ENCODE measurements at places on chromosomes 7 and 10. TPM values are rescaled to one million over a fixed set of nuclear protein-coding genes. Genes with fewer than 3 reads are reported as not detected.

DNA sequence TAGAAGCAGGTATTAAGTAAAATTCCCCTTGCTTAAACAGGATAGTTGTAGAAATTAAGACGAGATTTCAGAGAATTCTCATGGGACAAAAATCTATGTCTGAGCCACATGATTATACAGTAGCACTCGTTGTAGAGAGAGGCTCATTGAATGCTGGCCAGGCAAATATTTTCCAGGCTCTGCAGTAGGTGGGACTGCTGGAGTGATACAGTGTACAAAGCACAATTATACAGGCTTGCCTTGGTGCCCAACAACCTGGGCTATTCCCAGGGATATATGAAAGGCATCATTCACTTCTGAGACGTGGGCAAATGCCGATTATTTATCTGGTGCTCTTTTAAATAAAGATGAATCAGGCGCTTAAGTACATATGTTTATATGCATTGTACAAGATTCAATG is 380.6 kb downstream of the PHTF2 start:
- no peak for DNase-seq

DNA sequence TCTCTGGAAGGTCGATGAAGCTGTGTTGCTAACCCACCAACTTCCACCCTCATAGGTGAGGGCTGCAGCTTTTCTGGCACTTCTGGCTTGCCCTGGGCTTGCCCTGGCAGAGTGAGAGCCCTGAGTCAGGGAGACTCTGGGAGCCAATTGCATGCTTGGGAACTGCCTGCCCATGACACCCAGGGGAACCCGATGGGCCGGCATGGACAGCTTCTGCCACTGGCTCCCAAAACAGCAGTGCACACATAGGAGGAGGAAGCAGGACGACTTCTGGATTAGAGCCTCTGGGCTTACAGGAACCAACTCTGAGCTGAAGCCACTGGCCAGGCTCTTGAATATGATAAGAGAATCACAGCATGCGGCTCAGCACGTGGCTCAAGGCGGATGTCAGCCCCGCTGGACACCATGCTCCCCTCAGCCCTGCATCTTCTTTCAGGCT is 135.2 kb upstream of the UNC5B start:
- DNase-seq = no peak

DNA sequence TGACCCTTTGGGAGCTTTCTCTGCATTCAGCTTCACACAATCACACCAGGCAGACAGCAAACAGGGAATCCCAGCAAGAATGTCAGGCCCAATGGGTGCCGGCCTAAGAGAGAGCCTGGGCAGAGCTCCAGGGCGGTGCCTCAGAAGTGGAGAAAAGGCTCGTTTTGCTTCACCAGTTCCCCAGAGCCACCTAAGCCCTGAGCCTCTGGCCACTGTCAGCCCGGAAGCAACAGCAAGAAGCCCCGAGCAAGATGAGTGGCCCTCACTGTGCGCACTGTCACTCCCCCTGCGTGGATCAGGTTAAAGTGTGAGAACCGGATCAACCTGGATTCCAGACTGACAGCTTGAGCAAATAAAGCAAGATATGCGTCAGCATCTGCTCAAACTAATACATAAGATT is 14.7 kb downstream of the CNPY1 start:
- no peak for DNase-seq

DNA sequence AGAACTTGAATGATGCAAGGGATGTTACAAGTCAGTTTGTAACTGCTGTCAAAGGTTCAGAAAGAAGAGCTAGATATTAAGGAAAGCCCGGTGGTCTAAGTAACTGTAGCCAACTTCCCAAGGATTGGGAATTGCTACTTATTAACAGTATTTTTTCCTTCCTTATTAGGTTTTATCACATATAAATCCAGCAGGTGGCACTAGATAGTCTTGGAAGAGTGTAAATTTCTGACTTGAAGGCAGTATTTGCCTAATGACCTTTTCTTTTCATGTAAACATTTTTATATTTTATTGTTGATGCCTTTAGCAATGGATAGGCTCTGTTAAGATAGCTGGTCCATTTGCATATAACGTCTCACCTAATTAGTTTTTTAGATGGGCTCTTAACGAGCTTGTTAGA is 51.2 kb downstream of the ANLN start:
- peak; percentile 17 for DNase-seq

DNA sequence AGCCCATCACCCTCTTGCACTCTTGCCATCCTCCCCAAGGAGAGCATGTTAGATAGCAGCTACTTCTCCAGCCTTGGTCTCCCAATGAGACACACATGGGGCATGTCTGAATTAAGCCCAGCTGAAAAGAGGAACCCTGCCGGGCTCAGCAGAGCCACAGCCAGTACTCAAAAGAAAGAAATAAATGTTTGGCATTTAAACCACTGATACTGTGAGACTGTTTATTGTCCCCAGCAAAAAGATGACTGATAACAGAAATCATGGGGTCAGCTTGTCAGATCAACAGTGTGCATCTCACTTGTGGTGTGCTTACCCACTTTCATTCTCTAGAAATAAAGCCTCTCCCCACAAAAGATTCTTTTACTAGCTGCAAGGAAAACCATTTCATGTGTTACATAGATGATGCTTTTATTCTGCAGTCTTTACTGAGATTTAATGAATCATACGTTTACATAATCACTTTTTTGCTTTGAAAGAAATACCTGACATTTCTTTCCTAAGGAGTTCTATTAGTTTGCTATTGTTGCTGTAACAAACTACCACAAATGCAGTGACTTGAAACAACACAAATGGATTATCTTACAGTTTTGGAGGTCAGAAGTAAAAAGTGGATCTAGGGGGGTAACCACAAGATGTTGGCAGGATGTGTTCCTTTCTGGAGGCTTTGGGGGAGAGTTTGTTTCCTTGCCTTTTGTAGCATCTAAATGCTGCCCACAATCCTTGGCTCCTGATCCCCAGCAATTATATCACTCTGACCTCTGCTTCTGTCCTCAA is 20.9 kb downstream of the ANKRD7 start:
- DNase-seq = no peak

DNA sequence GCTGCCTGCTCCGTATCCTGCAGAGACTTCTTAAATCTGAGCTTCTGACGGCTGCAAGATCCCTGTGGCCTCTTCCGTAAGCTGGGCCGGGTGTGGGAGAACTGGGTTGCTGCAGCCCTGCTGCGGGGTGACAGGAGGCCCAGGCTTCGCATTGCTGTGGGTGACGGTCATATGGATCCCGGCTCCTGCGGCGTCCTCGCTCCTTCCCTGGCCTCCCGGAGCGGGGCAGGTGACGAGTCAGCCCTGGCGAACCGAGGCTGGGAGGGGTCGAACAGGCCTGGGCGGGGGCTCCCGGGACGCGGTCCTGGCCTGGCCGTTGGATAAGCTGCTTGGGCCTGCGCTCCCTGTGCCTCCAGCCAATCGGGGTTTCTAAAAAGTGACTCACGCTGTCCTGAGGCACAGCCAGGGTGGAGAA is 7.8 kb upstream of the UBE2D1 start:
- peak; percentile 22 for DNase-seq

DNA sequence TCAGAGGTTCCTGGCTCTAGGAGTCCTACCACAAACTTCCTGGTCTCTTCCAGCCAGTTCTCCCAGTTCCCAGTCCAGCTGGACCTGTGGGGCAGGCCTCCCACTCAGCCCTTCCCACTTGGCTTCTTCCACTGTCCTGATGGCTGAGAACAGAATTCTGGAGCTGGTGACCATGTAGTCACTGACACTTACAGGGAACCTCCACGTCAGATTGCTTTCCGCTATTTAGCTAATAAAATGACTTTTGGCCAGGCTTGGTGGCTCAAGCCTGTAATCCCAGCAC is 63.5 kb upstream of the ZRANB1 start:
- no peak for DNase-seq

DNA sequence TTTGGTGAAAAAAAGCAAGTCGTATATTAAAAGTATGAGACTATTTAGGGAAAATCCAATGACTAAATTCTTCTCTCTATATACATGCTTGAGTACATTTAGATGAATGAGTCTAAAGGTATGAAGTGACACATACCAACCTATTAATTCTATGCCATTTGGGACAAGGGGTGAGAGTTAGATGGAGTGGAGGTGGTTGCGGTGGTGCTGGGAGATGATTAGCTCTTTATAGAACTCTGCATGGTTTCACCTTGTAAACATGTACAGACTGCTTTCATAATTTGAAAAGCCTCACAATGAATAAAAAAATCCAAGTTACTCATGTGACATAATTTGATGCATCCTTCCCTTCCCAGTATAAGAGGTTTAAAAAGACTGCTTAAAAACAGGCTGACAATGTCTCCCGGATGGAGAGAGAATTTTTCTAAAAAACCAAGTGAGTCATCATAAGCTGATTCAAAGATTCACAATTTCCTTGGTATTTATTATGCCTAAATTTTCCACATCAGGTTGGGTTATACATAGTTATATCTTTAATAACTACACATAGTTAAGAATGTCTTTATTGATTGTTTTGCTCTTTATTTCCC is 572.8 kb downstream of the REEP3 start:
- no peak for DNase-seq

- no peak for DNase-seq
Measured at GRCh38 chr7:113768387-113768786, 150.4 kb downstream of the PPP1R3A start.

DNA sequence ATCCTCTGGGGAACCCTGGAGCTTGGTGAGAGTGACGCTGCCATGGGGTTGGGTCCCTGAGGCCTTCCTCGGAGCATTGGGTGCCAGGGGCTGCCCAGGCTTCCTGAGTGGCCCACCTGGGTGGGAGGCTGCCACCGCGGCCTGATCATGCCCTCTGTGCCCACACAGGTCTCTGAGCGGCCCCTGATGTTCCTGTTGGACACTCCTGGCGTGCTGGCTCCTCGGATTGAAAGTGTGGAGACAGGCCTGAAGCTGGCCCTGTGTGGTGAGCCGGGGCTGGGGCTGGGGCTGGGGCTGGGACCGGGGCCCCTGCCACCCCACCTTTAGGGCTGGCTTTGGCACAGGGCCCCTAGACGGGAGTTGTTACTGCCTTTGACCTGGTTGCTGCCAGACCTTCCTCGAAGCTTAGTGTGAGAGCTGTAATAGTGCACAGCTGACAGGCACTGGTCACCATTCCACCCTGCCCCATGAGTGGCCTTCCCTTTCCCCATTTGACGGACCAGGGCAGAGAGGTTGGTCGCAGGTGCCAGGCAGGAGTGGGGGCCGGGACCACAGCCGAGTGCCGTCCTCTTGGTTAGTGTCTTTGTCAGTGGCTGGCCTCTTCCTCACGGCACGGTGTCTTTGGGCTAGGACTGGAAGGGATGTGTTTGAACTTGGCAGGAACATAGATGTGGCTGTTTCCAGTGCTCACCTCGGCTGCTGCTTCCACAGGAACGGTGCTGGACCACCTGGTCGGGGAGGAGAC is 8.2 kb downstream of the MTG1 start:
- no peak for DNase-seq

DNA sequence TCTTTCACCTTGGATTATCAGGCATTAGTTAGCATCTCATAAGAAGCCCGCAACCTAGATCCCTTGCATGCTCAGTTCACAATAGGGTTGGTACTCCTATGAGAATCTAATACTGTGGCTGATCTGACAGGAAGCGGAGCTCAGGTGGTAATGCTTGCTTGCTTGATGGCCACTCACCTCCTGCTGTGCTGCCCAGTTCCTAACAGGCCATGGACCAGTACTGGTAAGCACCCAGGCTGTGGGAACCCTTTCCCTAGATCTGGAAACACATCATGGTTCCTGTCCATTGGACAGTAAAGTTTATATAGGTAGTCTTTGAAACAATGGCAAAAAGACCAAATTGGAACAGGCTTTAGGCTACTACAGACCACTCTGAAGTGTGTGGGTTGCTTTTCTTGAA is 9.4 kb upstream of the CTTNBP2 start:
- DNase-seq = no peak

GRCh38 chr7:43533801-43534479 is 49.0 kb upstream of the STK17A start:
- DNase-seq = no peak

DNA sequence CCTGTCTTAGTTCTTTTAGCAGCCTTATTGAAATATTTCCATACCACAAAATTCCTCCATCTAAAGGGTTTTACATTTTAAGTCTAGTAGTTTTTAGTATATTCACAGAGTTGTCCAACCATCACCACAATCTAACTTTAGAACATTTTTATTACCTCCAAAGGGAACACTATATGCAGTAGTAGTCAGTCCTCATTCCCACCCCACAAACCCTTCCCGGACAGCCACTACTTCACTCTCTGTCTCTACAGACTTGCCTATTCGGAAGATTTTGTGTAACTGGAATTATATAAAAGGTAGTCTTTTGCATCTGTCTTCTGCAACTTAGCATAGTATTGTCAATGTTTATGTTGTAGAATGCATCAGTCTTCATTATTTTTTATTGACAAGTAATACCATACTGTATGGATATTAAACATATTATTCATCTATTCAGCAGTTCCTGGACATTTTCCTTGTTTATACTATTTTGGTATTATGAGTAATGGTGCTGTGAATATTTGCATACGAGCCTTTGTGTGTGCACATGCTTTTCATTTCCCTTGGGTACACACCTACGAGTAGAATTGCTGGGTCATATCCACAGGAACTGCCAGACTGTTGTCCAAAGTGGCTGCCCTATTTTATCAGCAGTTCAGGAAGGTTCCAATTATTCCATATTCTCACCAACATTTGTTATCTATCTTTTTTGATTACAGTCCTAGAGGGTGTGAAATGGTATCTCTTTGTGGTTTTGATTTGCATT is 60.9 kb upstream of the LANCL2 start:
- DNase-seq = no peak

- DNase-seq = no peak
Measured at GRCh38 chr7:150322114-150322832, 882 bp upstream of the LRRC61 start.

GRCh38 chr10:13439313-13440184 is 89.3 kb downstream of the BEND7 start:
- no peak for DNase-seq

DNA sequence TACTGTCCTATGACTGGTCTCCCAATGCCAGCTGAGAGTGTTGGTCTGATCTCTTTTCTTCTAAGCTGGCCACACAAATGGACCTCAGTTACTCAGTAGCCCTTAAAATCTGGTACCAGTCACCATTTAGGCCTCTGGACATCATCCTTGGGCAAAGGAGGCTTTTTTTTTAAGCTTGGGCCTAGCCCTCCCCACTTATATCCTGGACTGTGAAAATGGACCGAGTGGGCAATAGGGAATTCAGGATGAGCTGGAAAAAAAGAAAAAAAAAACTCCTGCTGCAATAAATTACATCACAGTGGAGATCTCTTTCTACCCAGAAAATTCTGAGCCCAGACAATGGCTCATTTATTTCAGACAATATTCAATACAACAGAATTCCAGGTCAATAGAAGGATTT is 68.4 kb downstream of the PARP12 start:
- no peak for DNase-seq

Gene AMZ1
- total RNA-seq = not detected

Gene RNF32
- total RNA-seq = 0.68 TPM

Gene FAM24B
- 6.9 TPM for total RNA-seq

Gene NUTM2E
- total RNA-seq = 0.20 TPM
